ENCODE measurements at places on chromosomes 11 and 22.

DNA sequence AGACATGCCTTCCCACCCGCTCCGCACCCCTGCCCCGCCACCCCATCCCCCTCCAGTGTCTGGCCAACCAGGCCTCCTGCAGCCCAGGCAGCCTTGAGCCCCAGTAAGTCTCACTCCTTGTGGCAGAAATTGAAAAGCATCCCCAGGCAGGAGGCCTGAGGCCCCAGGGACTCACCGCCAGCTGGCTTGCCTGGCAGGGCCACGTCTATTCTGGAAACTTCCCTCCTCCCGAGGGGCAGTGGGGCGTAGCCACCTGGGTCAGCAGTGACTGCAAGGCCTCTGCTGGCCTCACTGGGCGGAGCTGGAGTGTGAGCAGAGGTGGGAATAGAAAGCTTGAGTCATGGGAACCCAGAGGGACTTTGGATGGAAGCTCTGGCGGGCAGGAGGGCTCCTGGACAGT, 26.3 kb downstream of the ANO1 start:
- peak; percentile 32 for DNase-seq

DNA sequence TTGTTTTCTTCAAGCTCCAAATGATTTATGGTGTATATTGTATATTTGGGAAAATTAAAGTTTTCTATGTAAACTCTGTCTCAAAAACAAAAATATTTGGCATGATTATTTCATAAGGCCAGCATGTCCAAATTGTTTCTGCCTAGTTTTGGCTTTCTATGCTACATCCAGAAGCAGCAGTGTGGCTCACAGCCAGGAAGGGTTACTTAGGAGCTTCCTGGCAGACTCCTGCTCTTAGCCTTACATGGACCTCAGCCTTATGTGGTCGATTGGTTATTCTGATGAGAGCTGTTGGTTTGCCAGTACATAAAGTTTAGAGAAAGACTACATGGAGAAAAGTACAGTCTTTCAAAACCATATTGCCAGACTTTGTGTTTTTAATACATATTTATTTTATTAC, 297.7 kb upstream of the FAT3 start:
- no peak for DNase-seq

GRCh38 chr22:20509344-20510047, 2.1 kb downstream of the MED15 start:
- DNase-seq: no peak

DNA sequence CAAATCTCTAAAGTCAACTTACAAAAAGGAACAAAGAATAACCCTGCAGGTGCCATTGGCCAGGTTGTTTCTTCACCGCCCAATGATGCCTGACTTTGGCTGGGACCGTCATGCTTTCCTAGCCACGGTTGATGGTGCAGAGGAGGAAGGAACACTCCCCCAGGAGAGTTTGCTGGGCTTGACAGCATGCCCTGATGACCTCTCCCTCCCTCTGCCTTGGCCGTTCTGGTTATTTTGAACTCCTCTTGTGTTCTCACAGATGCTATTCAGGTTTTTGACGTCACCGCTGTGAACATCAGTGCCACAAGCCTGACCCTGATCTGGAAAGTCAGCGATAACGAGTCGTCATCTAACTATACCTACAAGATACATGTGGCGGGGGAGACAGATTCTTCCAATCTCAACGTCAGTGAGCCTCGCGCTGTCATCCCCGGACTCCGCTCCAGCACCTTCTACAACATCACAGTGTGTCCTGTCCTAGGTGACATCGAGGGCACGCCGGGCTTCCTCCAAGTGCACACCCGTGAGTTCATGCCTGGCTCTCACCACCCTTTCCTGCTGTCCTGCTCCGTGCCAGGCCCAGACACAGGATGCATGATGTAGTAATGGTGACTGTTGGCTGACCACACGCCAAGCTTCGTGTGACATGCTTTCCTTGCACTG, 89.0 kb upstream of the OR4B1 start:
- DNase-seq: no peak
